ENCODE measurements at places on chromosomes 7 and 10.

- no peak for DNase-seq
Observed at GRCh38 chr10:20355915-20356314, 539.7 kb downstream of the PLXDC2 start.

DNA sequence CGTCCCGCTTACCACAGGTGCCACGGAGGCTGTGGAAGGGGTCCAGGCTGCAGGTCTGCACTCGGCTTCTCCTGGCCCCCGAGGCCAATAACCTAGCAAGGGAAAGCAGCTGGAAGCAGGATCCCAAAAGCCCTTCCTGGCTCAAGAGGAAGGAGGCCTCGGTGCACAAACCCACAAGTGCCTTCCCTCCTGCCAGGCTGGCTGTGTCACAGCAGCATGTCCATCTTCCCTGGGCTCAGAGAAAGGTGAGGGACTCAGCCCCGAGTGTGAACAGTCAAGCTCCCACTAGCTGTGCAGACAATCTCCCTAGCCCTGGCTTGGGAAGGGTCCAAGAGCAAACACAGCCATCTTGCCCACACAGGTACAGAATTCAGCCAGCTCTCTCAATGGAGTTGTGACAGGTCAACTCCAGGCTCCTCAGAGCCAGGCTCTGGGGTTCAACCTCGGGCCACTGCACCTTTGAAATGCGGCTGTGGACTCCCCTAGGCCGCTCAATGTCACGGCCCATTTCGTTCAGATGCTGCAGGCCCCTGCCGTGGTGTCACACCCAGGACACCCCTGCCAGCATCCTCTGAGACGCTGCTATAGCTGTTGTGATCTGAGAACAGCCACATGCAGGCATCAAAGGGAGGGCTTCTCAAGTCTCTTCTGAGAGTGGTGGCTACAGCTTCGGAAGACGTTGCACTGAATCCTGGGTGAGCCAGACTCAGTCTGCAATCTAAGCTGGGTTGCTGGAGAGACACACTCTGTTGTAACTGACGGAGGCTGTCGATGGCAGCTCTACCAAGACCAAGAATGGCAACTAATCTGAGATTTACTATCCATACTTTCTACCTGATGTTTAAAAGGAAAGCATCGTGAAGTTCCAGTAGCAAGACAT lies 137.9 kb downstream of the DIP2C start:
- no peak for DNase-seq

GRCh38 chr7:69060516-69060915 lies 537.8 kb upstream of the AUTS2 start:
- DNase-seq, result no peak

- no peak for DNase-seq
Observed at GRCh38 chr7:28761505-28761904, 196.6 kb downstream of the TRIL start.

DNA sequence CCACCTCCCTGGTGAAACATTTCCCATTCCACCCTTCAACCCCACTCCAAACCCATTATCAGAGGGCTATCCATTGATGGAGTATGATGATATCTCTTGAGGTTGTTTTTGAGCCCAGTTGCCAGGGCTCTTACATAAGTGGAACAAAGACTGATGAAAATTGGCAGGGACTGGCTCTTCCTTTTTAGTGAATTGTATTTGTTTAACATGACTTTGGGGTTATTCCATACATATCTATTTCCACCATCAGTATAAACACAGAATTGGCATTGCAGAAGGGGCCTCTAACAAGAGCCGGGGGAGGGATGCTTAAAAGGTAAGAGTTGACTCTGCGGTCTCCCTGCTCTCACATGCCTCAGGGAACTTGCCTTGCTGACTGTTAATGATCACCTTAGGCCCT lies 28.9 kb downstream of the FZD1 start:
- DNase-seq, result no peak

- peak; percentile 57 for DNase-seq
Observed at GRCh38 chr7:152464312-152465118, 28.7 kb upstream of the KMT2C start.

DNA sequence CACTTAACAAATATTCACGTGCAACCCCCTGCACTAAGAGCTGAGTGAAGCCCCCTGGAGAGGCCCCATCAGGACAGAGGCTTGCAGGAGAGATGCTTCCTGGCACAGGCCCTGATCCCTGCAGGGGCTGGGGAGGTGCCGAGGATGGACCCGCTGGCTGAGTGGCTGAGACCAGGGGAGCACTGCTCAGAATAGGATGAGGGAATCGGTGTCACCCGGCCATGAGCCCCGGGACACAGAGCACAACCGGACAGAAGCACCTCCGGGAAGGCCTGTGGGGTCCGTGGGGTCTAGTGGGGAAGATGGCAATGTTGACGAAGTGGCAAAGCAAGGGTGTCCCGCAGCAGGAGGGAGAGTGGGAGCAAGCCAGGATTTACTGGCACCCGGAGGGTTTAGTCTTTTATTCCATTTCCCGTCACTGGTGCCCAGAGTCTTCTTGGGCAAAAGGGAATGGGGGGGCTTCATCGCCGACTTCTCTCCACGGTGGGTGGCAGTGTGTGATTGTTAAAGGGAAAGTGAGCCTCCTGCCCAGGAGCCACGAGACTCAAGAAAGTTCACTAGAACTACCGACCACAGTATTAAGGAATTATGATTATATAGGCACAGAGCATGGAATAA lies 140.7 kb downstream of the ADARB2 start:
- no peak for DNase-seq

DNA sequence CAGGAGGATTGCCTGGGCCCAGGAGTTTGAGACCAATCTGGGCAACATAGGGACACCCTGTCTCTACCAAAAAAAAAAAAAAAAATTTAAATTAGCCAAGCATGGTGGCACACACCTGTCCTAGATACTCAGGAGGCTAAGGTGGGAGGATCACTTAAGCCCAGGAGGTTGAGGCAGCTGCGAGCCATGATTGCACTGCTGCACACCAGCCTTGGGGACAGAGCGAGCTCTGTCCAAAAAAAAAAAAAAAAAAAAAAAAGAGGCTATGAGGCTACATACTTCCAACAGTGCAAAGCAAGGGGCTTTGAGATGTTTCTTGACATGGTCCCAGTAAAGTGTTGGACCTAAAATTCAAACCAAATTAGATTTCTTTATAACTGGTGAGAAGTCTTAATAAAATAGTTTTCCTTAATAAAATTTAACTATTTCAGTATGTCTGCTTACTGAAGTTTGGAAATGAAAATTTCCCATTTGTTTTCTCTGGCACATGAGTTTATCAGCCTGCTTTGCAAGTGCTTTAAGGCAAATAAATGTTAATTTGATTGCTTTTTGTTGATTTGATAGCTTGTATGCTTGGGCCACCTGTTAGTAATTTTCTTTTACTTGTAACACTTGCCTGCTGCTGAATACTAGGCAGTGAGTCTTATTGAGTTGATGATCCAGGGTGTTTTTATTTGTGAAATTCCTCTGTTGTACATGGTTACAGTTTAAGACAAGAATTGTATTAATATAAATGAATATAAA lies 16.1 kb downstream of the CALU start:
- DNase-seq, result no peak

- DNase-seq, result no peak
Observed at GRCh38 chr7:139431459-139431858, 52.0 kb downstream of the KLRG2 start.

DNA sequence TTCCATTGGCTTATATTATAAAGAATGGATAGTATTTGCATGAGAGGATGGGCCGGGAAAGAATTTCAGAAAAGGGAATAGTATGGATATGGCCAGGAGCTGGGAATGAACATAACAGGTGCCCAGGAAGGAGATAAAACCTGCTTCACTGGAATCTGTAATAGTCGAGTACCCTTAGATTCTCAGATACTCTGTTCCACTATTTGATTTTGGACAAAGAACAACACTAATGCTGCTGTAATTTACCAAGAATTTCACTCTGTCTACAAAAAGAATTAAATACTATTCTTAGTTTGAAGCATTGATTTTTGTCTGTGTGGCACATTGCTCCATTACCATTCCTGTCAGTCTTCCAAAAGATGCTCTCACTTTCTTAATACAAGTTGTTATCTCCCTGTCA lies 718.2 kb upstream of the LRRN3 start:
- DNase-seq, result no peak

DNA sequence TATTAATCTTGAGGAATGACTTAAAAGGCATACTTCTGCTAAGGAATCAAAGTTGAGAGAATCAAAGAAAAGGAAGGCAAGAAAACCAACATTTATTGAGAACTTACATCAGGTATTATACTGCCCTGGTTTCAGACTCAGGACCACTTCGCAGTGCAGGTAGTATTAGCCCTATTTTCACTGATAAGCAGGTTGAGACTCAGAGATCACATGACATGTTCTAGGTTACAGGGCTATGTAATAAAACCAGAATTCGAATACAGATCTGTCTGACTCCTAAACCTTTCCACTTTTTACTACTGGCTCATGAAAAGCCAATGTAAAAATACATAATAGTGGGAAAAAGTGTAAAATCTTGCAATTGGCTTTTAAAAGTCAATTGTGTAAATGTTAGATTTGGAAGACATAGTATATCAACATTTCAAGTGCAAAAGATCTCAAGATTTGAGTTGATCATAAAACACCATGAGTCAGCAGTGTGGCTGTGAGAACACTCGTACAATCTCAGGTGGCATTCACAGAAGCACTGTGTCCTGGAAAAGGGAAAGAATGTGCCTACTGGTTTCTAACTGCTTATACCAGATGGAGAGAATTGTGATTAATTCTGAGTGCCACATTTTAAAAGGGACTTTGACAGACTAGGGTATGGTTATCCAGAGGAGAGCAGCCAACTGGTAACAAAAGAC lies 195.8 kb upstream of the MKLN1 start:
- no peak for DNase-seq

DNA sequence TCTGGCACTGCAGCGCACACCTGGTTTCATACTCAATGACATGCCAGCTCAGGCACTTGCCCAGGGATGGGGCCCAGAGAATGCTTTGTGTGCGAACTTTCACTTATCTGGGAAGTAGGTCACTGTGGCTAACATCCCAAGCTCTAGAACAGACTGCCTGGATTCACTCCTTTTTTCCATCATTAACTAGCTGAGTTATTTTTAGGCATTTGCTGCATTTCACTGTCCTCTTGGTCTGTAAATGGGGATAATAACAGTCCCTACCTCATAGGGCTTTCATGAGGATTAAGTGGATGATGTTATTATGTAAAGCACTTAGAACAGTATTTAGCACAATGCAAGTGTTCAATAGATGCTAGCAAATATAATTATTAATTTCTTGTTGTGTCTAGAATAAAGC lies 98.7 kb upstream of the DOCK1 start:
- no peak for DNase-seq

DNA sequence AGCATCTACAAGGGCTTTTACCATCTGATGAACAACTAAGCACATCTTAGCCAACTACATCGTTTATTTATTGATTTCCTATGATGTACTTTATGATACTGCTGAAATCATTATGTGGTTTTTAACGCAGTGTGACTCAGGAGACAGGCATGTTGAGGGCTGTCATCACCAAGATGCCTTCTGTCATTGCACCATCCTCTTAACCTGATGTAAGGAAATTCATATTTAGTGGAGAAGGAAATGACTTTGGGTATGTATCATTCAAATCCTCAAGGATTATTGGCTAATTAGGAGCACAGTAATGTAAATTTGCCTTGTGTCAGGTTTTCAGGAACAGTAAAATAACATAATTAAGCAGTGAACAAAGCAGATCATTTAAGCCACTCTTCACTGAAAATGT lies 138.5 kb upstream of the MGMT start:
- no peak for DNase-seq
